ENCODE measurements at places on chromosomes 2 and 18. TPM values are rescaled to one million over a fixed set of nuclear protein-coding genes. Genes with fewer than 3 reads are reported as not detected.

The C2orf72 gene
- total RNA-seq = 33.5 TPM

The PLCD4 gene
- 2.2 TPM for total RNA-seq

The UGT1A8 gene
- total RNA-seq = not detected

The TMEM169 gene
- 19.1 TPM for total RNA-seq

The C2orf78 gene
- not detected for total RNA-seq

The ADAM17 gene
- 44.1 TPM for total RNA-seq

The COLEC11 gene
- 0.31 TPM for total RNA-seq

The ADD2 gene
- 552 TPM for total RNA-seq

The SCYGR6 gene
- not detected for total RNA-seq

The MERTK gene
- total RNA-seq = 5.9 TPM

The DSEL gene
- 74.5 TPM for total RNA-seq

The KYNU gene
- under 0.01 TPM for total RNA-seq

The RGPD3 gene
- total RNA-seq = 1.3 TPM

The SERPINB11 gene
- total RNA-seq = not detected

The CASP10 gene
- total RNA-seq = 2.2 TPM

The SOX11 gene
- total RNA-seq = 417 TPM

The CXCR1 gene
- total RNA-seq = 0.31 TPM

The GPR45 gene
- total RNA-seq = 0.94 TPM

The COMMD1 gene
- 48.5 TPM for total RNA-seq

The RNF152 gene
- 82.9 TPM for total RNA-seq

The FRZB gene
- 14.1 TPM for total RNA-seq

All from parietal lobe (tissue), 2 donors.